ENCODE measurements at places on chromosomes 6 and 20.

DNA sequence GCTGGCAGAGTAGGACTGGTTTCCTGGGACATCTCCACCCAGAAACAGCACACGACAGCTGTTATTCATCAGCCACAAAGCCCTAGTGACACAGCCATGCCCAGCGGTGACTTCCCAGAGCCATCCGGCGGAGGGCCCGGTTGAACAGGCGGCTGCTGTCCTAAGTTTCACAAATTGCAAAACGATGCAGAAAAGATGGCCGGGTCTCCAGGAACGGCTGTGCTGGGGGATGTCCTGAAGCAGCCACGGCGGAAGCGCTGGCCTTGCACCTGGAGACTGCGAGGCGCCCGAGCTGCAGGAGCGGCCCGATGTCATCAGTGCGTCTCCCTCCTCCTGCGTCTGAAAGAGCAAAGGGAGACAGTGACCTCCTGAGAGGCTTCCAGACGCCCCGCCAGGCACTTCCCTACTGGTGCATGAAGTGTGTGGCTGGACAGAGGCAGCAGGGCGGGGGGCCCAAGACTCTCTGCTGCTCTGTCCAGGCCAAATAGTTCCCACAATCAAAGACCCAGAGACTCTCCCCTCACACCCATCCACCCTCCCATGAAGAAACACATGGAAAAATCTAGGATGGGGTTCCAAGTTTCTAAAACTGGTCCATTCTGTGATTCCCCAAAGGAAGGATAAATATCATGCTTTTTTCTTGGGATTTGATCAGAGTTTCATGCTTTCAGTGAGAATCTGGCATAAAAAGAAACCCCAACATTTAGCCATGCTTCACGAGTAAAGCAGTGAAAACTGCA lies 44.0 kb downstream of the SSR1 start:
- no peak for DNase-seq

DNA sequence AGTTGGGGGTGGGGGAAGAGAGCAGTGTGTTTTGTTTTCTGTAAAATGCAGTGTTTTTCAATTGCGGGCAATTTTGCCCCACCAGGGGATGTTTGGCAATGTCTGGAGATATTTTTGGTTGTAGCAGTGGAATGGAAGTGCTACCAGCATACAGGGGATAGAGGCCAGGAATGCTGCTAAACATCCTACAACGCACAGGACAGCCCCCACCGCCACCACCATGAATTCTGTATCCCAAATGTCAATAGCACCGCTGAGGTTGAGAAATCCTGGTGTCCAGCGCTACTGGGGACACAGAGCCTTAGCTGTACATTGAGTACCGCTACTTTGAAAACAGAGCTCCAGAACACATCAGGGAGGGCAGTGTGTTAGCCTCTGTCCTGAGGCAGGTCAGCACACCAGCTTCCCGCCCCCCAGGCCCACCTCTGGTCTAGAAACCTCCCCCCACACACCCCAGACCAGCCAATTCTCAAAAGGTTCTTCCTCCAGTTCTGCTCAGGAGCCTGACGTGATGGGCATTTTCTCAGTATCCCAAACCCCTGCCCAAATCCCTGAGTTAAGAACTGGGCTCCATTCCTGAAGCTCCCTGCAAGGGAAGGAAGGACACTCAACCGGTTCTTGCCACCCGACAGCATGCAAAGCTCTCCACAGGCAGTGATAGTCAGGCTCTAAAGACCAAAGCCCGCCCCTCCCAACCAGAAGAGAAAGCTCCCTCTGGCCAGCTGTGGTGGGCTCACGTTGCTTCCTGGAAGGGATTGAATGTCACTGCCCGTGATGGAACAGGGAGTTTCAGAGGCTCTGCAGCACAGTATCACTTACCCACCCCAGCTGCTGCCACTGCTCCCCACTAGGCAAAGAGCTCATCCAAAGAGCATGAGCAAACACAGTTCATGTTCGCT lies 321.5 kb upstream of the JARID2 start:
- DNase-seq, result no peak

DNA sequence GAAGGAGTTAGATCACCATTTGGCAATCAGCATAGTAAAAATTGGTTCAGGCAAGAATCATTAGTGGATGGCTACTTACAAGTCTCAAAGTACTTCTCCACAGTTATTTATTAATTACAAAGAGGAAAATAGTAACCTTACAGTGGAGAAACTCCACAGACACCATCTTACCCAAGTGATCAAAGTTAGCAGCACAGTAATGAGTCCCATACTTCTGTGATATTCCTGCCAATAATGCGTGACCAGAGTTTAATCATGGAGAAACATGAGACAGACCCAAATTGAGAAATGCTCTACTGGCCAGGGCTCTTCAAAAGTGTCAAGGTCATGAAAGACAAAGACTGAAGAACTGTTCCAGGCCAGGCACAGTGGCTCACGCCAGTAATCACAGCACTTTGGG lies 9.5 kb downstream of the TBC1D7 start:
- no peak for DNase-seq

DNA sequence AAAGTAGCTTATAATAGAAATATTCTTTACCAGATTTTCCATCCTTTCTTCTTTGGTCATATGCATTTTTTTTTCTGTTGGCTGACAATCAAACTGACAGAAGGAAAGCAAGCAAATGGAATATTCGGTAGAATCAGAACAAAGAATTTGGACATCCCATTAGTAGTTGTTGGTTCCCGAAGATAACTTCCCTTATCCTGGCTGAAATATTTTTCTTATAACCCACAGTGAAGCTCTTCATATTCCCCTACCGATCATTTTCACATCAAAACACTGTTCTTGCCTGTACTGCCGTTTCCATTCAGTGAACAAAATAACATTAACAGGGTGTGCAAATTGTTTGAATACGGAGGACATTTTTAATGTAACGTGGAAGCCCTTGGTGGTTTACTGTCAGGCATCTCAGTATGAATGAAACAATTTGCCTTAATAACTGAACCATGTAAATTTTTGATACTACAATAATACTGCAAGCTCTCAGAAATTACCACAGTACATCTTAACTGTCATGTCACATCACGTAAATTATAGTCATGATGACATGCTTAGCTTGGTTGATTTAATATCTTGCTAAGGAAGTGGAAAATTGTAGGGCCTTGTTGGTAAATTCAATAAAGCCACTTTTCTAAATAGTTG lies 311.5 kb downstream of the LAMA2 start:
- no peak for DNase-seq

GRCh38 chr6:9520417-9521151 lies 894.3 kb downstream of the TFAP2A start:
- peak; percentile 90 for DNase-seq

- peak; percentile 71 for DNase-seq
These were observed at the start of gene RNF217 for GRCh38 chr6:124961777-124962638. Gene RNF217 (plus strand): TSS chr6:124962437. CDS start chr6:124962545, 108 bp downstream.

DNA sequence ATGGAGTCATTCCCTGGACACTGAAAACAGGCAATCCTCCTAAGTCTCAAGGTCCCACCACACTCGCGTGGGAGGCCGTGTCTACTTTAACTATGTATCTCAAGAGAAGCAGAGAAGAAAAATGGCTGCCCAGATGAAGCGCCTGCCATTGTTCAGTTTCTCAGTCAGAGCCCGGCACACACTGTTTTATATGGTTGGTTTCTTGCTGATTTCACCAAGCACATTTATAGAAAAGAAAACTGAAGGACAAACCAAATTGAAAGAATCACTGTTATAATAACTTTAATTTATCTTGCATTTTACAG lies 22.9 kb downstream of the EIF2S2 start:
- DNase-seq, result no peak

DNA sequence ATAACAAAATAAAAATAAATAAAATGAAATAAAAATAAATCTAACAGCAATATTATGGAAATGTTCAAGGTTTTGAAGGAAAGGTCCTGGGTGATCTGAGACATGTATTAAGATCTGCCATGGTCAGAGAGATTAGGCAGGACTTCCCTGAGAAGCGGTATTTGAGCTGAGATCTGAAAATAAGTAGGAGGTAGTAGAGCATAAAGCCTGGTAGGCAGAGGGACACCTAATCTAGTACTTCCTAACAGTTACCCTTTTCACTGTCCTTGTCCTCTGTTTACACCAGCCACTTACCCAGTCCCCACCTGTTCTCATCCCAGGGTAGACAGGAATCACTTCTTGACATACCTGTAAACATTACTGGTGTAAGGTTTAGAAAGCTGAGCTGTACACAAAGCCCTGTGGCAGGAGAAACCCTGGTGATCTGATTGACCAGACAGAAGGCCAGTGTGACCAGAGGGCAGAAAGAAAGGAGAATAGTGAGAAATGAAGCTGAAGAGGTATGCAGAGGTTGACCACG lies 8.3 kb upstream of the ZNF318 start:
- no peak for DNase-seq

DNA sequence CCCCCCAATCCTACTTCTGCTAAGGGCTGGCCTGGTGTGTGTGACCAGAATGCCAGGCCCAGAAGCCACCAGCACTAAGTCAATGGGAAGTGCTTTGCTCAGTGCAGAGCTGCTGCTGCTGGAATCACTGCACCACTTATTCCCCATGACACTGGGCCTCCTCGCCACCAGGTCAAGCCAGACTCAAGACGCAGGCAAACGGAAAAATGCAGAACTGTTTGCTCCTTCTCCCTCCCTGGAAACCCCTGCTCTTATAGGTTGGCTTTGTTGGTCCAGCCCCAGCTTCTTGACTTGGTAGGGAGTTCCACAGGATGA lies 121.9 kb downstream of the PHACTR3 start:
- DNase-seq, result no peak

Measured in fibroblast of skin of right quadriceps (primary cell).